ENCODE measurements at places on chromosomes 5 and 9.

GRCh38 chr5:173875189-173875588, 13.0 kb upstream of the CPEB4 start:
- no peak for DNase-seq

DNA sequence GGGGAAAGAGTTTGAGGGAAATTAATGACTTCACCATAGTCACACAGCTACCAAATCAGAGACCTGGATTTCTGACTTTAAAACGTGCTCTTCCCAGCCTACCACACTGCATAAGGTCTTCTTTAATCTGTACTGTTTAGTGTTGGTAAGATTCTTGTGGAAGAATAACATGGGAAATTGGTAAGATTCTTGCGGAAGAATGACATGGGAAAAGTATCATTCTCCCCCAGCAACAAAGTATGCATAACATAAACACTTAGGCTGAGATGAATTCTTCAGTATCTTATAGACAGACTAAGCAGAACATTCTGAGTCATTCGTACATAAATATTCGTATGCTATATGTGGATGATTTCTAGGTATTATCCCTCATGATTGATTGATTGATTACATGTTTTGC, 170.4 kb downstream of the FOCAD start:
- DNase-seq: no peak

DNA sequence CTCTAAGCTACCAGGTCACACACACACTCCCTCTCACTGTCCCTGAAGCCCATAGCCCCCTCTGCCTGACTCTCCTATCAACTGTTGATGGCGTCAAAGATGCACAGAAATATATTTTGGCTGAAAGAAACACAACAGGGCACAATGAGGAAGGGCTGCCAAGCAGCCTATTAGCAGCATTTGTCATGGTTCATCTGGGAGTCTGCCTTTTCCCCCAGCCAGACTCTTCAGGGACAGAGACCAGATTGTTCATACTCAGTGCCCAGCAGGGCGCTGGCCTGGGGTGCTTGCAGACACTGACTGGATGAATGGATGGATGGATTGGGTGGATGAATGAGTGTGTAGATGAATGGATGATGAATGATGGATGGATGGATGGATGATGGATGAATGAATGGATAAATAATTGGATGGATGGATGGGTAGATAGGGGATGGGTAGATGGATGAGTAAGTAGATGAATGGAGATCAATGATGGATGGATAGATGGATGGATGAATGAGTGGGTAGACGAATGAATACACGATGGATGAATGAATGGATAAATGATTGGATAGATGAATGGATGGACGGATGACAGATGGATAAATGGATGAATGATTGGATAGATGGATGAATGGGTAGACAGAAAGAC, 90.5 kb downstream of the ADAMTS2 start:
- no peak for DNase-seq

DNA sequence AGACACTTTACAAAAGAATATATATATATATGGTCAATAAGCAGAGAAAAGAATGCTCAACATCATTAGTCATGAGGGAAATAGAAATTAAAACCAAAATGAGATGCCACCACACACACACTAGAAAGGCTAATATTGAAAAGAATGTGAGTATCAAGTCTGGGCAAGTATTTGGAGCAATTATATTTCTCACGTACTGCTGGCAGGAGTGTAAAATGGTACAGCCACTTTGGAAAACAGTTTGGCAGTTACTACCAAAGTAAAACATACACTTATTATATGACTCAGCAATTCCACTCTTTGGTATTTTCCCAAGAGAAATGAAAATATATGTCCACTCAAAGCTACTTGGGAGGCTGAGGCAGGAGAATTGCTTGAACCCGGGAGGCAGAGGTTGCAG, 29.8 kb downstream of the NEUROG1 start:
- no peak for DNase-seq

DNA sequence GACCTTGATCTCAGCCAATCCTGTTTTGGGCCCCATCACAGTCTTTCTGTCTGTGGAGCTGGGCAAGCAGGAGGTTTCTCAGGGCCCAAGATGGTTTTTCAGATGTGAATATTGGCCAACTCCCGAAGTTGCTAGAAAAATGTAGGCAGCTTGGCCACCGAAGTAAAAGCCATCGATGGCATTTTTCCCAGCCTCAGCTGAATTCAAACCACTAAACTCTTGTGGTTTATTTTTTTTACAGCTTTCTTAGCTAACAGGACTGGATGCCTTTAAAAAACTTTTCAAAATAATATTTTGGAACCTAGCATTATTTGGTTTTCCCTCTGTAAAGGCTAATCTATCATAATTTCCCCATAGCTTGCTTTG, 102.5 kb upstream of the ERCC6L2 start:
- no peak for DNase-seq

GRCh38 chr9:134195558-134195957, 31.2 kb upstream of the RNU6ATAC start:
- DNase-seq: no peak

GRCh38 chr9:94861589-94862272, 135.2 kb downstream of the AOPEP start:
- no peak for DNase-seq

DNA sequence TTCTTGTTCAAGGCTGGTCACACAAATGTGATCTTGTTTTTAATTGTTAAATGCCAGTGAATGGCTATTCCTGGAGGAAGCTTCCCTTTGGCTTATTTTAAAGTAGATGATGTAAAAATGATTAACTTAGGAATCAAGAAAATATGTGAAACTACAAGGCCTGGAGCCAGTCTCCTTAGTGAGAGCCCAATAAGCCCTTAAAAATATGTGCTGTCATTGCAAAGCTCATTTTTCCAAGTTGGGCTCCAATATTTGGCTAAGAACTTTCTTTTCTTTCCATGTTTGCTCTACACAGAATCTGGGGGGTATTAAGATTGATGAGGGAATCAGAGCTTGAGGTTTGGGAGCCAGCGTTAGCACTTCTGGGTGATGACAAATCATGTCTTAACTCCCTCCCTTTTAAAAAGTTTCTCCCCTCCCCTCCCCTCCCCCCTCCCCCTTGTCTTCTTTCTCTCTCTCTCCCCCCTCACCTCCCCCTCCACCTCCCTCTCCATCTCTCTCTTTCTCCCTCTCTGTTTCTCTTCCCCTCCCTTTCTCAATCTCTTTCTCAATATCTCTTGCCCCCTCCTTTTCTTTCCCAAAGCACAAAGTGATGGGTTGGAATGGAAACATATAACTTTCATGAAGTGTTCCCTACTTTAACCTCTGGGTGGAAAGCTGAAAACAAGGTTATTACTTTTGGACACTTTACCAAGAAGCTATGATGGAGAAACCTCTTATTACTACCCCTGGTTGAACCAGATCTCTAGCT, 86.0 kb downstream of the FBXL7 start:
- DNase-seq: no peak

DNA sequence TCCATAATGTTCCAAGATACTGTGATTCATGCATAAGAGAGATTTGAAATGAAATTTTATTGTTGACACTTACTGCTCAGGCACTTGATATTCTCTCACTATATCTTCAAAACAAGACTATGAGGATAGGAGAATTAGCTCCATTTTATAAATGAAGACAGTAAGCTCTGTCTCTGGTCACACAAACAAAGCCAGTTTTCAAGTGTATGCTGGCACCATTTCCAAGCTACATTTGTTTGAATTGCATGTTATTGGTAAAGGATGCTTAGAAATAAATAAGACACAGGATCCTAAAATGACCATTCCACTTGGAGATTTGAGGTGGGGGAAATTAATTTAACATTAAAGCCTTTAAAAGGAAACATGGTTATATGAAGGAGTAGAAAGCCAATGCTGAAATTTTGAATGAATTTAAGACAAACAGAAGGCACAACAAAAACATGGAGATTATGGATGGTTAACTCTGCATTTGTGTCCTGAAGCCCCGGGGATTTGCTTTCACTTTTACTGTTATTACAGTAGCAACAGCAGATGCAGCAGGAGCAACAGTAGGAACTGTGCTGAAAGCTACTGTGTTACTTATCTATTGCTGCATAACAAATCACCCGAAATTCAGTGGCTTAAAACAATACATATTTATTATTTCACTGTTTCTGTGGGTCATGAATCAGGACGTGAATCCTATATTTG, 79.7 kb upstream of the ASTN2 start:
- DNase-seq: no peak

GRCh38 chr9:128361296-128361985, 9.7 kb upstream of the URM1 start:
- no peak for DNase-seq

DNA sequence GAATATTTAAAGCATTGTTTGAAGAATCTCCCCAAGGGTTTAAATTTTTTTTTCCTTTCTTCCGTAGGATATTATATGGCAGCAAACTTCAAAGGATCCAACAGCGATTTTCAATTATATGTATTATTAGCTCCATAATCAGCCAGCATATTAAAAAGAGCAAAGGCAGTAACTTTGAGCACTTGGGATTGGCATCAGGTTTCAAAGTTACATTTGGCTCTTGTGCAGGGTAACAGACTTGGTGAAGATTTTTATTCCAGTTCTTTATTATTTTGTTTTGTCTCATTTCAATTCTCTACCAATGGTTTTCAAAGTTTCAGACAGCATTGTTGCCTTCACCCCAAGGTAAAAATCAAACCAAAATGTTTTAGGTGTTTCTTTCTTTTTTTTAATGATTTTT, 116.7 kb upstream of the ZNF366 start:
- no peak for DNase-seq

DNA sequence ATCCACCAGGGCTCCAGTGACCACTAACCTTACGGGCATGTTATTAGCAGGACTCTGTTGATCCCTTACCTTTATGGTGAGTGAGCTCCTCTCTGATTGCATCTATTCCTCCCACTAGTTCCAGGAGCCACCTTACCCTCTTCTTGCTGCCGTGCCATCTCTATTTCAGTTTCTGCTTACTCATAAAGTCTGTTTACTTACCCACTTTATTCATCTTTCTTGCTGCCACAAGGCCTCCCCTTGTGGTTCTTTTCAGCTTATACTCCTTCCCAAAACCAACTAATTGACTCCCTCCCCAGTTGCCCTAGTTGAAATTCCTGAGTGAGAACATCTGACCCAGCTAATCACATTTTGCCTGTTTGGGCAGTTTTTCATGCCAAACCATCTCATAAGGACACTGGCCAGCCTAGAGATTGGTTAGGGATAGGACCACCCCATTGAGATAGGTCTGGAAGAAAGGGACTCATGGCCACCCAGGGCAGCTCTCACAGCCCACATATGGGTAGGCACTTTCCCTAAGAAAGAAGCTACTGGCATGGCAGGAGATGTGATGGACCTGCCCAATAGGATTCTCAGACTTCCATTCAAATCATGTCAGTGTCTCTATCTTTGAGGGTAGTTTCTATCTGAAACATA, 412.7 kb downstream of the EFNA5 start:
- no peak for DNase-seq

GRCh38 chr9:90871327-90871935, 69.8 kb downstream of the SYK start:
- DNase-seq: no peak

- no peak for DNase-seq
Observed at GRCh38 chr9:98654247-98654646, 54.5 kb downstream of the GABBR2 start.

DNA sequence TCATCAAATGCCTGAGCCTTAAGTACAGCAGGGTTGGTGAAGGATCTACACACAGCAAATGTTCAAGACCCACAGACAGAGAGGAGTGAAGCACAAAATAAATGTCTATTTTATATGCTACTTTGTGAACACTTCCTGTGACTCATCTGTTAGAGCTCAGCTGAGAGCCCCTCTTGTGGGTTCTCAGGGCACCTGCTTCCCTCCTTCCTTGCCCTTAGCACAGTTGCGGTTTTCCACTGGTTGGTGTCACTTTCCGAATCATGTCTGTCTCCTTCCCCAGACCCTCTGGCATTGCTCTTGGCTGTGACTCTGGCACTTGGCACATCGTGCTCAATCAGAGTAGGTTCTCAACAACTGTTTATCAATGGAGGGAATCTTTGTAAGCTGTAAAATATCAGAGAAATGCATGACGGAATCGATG, 128.5 kb upstream of the STC2 start:
- DNase-seq: no peak

DNA sequence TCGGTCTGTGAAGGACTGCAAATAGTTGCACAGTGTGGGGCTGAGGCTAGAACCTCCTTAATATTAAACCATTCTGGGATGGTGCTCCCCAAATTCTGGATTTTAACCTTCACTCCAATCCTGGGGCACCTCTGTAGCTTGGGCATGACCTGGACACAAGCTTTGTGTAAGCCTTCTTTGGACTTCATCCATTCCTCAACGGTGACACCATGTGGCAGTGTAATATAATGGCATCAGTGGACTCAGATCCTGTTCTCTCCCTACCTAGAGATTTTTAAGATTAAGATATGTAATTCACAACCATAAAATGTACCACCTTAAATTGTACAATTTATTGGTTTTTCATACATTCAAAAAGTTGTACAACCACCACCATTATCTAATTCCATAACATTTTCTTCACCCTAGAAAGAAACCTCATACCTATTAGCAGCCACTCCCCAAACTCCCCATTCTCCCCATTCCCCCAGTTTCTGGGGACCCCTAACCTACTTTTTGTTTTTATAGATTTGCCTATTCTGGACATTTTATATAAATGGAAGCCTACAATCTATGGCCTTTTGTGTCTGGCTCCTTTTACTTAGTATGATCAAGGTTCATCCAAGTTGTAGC, 4.8 kb upstream of the PLGRKT start:
- no peak for DNase-seq

- DNase-seq: no peak
Observed at GRCh38 chr5:171351536-171352073, 36.0 kb upstream of the NPM1 start.

- no peak for DNase-seq
Observed at GRCh38 chr5:117682416-117682815, 1107.8 kb upstream of the SEMA6A start.

GRCh38 chr9:127585161-127585819, 26.8 kb upstream of the STXBP1 start:
- DNase-seq: no peak

GRCh38 chr9:14902561-14902960, 7.7 kb downstream of the FREM1 start:
- DNase-seq: no peak
